ENCODE measurements at places on chromosomes 7 and 10.

DNA sequence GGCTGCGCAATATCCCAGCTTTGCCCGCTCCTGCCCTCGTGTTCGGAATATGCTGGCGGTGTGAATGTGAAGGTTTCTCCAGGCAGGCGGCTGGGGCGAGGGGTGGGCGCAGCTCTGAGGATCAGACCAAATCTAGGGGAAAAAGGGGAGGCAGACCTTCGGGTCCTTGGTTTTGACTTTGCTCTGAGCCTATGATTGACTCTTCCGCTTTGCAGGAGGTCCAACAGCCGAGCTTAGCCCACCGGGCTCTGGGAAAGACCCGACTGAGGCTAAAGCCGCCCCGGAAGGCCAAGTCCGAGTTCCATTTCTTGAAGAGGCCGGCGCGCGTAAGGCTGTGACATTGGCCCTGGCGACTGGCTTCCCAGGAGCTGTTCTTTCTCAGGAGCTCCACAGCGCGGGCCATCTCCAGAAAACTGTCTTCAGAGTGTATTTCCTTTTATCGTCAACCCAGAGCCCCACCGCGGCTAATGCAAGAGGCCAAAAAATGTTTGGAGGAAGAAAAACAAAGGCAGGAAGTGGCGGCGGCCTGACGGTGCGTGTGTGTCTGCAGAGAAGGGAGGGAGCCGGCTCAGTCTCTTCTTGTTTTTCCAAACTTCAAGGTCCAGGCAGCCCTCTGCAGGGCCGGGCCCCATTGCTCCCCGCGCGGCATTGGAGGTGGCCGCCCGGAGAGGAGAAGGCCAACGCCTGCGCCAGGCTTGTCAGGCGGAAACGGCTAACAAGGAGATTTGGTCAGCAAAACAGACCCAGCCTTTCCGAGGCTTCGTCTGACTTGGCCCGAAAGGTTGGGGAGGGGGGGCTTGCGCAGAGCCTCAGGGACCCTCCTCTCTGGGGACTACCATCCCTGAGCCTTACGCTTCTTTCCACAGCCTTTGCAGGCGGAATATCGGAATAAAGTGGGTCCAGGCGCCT is 3.6 kb upstream of the HOXA11 start:
- peak; percentile 41 for DNase-seq

DNA sequence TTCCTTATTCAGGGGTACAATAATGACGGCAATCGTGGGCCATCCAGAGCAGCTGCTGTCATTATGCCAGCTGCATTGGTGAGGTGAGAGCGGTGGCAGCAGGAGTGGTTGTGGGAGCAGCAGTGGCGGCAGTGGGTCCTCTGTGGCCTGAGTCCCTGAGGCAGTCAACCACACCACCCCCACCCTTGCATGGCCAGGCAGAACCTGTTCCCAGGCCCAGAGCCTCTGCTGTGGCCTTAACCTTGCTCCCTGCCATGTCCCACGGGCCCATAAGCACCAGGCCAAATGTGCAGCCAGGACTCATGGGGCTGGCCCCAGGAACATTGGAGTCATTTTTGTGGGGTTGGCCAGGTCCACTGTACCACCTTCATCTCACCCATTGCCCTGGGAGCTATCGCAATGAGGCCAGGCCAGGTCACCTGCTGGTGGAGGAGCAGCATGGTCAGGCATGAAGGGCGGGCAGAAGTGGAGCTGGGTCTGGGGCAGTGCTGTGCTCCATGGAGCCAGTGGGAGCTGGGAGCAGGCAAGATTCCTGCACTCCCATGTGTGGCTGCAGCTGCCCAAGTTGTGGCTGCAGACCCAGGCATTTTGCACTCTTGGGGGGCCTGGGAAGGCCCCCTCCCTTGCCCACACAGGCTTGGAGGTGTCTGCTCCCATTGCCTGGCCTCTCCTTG is 213.5 kb downstream of the GPR158 start:
- no peak for DNase-seq

DNA sequence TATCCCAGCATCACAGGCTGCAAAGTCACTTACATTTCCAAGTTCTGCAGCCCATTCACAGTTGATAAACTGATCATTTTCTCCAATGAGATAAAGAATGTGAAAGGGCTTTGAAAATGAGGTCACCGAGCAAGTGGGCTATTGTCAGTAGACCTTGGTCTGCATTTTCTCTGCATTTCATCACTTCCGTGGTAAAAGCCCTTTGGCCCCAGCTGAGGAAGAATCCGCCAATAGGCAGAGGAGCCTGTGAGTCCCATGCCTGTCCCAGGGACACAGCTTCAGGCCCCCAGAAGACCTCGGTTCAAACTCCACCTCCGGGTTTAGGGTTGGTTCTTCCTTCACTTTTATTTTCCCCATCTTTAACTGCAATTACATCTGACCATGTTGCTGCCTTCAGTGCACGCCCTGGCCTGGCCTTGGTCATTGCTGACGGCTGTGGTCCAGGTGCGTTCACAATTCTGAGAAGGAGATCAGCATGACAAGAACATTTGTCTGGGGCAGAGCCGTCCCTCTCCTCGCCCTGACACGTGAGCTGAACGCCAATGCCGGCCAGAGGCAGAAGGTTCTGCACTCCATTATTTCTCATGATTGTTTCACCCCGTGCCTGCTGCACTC is 292.5 kb downstream of the TCERG1L start:
- DNase-seq: no peak

- no peak for DNase-seq
These were observed 64.4 kb downstream of the VSTM4 start for GRCh38 chr10:49050906-49051305.

All from iPS-NIHi11 (cell line).